PC-9 (cell line): ENCODE measurements at places on chromosomes 3 and 15. TPM values are rescaled to one million over a fixed set of nuclear protein-coding genes. Genes with fewer than 3 reads are reported as not detected.
A peak's percentile ranks its signal among the peaks of the same experiment; 100 is the strongest.

The TGM5 gene
- total RNA-seq, result 0.39 and 1.7 TPM in 2 replicates

GRCh38 chr3:140397847-140398246, 280.0 kb upstream of the TRIM42 start:
- no peak for DNase-seq
- H3K4me3 ChIP-seq, result no peak overlapping the region

DNA sequence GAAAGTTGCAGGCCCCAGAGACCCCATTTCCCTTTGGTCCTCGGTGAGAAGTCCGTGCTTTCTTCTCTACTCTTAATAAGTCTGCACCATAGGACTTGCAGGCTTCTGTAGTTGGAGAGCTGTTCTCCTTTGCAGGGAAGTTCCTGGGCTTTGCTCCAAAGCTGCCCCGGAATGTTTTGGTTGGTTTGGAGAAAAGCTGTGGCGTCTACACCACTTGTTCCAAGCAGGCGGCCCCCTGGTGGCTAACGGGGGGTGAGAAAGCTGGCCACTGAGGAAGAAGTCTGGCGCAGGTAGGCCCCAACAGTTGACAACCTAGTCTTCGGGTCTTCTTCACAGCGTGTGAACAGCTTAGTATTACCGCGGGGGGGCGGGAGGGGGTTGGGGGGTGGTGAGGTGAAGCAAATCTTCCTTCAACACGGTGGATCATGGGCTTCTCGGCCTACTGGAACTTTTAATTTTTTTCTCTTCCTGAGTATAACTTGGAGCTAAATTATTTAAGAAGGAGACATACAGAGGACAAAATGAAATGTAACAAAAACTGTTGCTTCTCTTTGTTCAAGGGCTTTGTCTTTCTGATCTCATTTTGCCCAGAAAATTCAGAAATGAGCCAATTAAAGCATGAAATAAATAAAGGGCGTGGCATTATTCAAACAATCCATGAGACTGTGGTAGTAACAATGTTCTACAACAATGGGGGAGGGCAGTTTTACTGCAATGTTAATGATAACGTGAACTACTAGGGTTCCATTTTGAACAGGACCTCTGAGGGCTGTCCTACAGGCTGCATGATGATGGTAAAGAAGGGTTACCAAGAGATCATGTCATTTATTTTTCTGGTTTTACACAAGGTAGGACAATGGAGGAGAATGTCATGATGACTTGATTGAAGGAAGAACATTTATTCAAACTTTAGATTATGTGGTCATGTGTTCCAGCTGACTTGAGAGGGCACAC, 2.2 kb upstream of the THRB start:
- H3K4me3 ChIP-seq, result no peak overlapping the region
- no peak for DNase-seq
- peaks cover 47% of the 10 kb centered on the region for H3K4me1 ChIP-seq
- no peaks in the 10 kb centered on the region for H3K27me3 ChIP-seq

DNA sequence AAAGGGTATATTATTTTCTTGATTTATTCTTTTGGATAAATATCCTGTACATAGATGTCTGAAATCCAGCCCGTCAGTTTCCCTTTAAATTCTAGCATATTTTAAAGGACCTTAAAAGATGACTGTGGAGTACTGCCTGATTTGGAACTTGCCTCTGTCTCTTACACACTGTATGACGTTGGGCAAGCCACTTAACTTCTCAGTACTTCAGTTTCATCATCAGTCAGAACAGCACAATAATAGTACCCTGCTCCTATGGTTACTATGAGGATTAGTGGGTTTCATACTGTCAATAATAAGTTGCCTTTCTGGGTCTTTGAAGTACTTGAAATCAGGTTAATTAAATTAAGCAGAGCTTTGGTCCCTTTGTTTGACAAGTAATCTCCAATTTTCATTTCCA, 374.3 kb downstream of the TIGIT start:
- no peaks in the 10 kb centered on the region for H3K27me3 ChIP-seq
- no peaks in the 10 kb centered on the region for H3K36me3 ChIP-seq
- no peak for DNase-seq
- no peak overlapping the region for H3K27ac ChIP-seq
- H3K4me3 ChIP-seq, result no peak overlapping the region
- H3K4me1 ChIP-seq, result no peaks in the 10 kb centered on the region

DNA sequence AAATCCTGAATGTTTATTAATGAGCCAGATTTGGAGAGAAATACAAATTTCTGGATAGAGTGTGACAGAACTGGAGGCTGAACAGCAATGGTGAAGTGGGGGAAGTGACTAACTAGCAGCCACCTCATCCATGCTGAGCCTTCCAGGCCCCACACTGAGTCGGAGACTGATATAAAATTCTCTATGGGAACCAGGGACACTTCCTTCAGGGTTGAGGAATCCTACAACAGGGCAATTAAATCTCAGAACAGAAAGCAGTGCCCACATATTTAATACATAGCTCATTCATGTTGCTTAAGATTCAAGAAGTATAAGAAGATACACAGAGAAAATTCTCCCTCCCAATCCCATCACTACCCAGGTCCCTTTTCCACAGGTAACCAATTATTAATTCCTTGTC, 49.3 kb downstream of the HACD2 start:
- H3K36me3 ChIP-seq, result no peaks in the 10 kb centered on the region
- DNase-seq, result no peak
- no peak overlapping the region for H3K27ac ChIP-seq
- no peak overlapping the region for H3K4me3 ChIP-seq
- H3K4me1 ChIP-seq, result no peaks in the 10 kb centered on the region

DNA sequence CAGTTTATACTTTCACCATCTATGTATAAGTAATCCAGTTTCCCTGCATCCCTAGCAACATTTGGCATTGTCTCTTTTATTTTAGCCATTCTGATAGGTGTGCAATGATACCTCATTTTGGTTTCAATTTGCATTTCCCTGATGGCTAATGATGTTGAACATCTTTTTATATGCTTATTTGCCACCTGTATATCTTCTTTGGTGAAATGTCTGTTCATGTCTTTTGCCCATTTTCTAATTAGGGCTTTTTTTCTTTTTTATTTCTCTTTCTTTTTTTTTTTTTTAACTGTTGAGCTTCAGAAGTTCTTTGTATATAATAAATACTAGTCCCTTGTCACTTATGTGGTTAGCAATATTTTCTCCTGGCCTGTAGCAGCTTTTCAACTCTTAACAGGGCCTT, 68.9 kb downstream of the TM2D3 start:
- no peak for DNase-seq
- H3K27ac ChIP-seq, result no peak overlapping the region
- H3K36me3 ChIP-seq, result no peaks in the 10 kb centered on the region
- H3K27me3 ChIP-seq, result no peaks in the 10 kb centered on the region
- H3K4me3 ChIP-seq, result no peak overlapping the region

The TIPARP gene
- total RNA-seq, result 30.3 and 35.0 TPM in 2 replicates

- peak overlapping the region; percentile 7; the same call in 1 of the 2 replicates for H3K4me3 ChIP-seq
- H3K27ac ChIP-seq, result no peak overlapping the region
- DNase-seq, result peak; percentile 77
- H3K4me1 ChIP-seq, result no peaks in the 10 kb centered on the region
- H3K36me3 ChIP-seq, result no peaks in the 10 kb centered on the region
These were observed 17.5 kb downstream of the FAM240A start for GRCh38 chr3:46629551-46630517.
